Hematopoietic multipotent progenitor cell (in vitro differentiated cells): ENCODE measurements at places on chromosomes 4 and X. TPM values are rescaled to one million over a fixed set of nuclear protein-coding genes. Genes with fewer than 3 reads are reported as not detected.

The FAM9B gene
- total RNA-seq = not detected

The OTUD6A gene
- not detected for total RNA-seq

The SYNPO2 gene
- total RNA-seq = 0.27 TPM

The FAM184B gene
- not detected for total RNA-seq

The DRD5 gene
- total RNA-seq = not detected
